Globus pallidus (tissue), 1 donor: ENCODE measurements at places on chromosomes 11 and 22.

DNA sequence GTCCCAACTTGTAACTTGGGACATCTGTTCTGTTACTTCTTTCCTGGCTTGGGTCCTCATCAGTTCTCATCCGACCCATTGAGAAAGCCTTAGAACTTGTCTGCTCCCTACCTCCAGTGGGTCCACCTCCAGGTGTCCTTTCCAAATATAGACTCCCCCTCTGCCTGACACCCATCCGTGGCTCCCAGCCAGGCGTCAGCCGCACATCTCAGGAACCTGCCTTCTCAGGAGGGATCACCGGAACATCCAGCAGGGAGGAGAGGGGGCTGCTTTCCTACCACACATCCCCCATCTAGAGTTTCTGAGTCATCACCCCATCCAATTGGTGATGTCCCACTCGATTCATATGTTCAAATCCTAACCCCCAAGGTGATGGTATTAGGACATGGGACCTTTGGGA, 36.5 kb downstream of the C11orf91 start:
- no peak for DNase-seq

DNA sequence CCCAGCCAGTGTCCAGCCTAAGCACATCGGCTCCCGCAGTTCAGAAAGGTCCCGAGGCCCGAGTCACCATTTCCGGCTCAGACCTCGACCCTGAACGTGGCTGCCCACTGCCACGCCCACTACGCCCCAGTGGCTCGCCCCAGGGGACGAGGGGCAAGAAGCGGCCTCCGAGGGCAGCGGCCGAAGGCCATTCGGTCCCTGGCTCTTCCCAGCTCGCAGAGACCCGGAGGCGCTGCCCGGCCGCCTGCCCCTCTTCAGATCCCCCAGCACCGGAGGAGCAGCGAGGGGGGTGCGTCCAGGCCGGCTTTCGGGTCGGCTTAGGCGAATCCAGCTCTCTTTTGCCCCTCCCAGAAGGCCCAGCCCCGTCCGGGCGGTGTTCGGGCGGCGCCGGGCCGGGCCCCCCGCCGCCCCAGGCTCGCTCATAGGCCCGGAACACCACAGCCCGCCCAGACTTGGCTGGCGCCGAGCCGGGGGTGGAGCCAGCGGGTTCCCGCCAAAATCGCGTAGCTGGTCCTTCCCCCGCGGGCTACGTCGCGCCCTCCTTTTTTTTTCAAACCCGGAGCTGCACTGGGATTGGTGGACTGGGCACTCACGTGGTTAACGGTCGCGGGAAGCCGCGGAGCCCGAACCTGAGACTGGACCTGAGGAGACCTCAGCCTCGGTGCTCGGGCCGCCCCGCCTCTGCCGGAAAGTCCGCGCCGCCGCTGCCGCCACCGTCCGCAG, at the start of gene WEE1:
Gene WEE1 (plus strand): TSS at position 619 of the 723 bp plus-strand sequence. CDS start 264 bp downstream, outside the sequence.
- DNase-seq, result peak; percentile 91

- DNase-seq, result no peak
Observed at GRCh38 chr11:48055292-48056132, 75.2 kb downstream of the PTPRJ start.

DNA sequence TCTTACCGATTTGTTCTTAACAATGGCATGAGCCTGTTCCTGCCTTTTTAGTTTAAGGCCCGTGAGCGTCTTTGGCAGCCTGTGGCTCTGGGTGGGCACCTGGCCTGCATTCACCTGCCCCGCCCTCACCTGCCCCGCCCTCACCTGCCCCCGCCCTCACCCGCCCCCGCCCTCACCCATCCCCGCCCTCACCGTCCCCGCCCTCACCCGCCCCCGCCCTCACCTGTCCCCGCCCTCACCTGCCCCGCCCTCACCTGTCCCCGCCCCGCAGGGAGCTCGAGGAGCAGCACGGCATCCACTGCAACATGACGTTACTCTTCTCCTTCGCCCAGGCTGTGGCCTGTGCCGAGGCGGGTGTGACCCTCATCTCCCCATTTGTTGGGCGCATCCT, 14.2 kb downstream of the GATD1 start:
- DNase-seq, result no peak

DNA sequence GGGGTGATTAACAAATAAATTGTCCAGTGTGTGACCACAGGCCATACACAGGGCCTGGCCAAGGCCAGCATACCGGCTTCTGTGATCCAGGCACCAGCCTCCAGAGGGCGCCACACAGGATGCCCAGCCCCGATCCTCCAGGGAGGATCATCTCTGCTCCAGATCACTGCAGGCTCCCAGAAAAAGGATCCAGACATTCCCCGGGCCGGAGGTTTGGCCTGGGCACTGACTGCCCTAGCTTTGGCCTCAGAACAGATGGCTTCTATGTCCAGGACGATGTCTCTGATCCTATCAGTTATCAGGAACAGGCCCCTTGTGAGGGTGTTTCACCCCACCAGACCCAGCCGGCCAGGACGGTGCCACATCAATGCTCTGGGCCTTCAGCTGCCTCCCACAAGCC, 74.5 kb upstream of the LMO1 start:
- no peak for DNase-seq
